Tongue (tissue), 3 donors: ENCODE measurements at places on chromosomes 3 and 15. TPM values are rescaled to one million over a fixed set of nuclear protein-coding genes. Genes with fewer than 3 reads are reported as not detected.

CTSH gene
- total RNA-seq = 43.0 TPM

DNA sequence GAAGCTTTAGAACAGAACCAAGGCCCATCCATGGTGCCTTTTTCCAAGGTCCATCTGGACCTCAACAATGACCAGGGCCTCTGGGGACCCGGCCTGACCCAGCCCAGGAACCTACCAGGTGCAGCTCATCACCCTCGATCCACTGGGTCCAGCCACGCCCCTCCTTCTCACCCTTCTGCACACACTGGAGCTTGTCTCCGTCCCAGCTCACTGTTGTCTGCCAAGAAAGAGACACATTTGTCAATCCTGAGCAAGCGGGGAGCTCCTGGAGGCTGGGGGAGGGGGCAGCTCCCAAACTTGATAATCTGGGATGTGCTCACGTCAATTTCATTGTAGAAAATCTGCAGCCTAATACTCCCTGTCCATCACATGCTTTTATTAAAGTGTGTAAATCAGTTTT lies 21.2 kb downstream of the RBP1 start:
- no peak for DNase-seq

DNA sequence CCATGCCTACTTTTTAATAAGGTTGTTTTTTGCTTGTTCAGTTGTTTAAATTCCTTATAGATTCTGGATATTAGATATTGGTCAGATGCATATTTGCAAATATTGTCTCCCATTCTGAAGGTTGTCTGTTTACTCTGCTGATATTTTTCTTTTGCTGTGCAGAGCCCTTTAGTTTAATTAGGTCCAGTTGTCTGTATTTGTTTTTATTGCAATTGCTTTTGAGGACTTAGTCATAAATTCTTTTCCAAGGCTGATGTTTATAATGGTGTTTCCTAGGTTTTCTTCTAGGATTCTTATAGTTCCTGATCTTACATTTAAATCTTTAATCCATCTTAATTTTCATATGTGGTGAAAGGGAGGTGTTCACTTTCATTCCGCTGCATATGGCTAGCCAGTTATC lies 77.4 kb downstream of the PTPRG start:
- no peak for DNase-seq

GRCh38 chr3:150365132-150365604 lies 42.9 kb upstream of the TSC22D2 start:
- DNase-seq = no peak

SRGAP3 gene
- total RNA-seq = 19.7 TPM

GRCh38 chr15:90620379-90621067 lies 90.8 kb downstream of the CRTC3 start:
- DNase-seq = no peak

HCLS1 gene
- total RNA-seq = 6.9 TPM

DNA sequence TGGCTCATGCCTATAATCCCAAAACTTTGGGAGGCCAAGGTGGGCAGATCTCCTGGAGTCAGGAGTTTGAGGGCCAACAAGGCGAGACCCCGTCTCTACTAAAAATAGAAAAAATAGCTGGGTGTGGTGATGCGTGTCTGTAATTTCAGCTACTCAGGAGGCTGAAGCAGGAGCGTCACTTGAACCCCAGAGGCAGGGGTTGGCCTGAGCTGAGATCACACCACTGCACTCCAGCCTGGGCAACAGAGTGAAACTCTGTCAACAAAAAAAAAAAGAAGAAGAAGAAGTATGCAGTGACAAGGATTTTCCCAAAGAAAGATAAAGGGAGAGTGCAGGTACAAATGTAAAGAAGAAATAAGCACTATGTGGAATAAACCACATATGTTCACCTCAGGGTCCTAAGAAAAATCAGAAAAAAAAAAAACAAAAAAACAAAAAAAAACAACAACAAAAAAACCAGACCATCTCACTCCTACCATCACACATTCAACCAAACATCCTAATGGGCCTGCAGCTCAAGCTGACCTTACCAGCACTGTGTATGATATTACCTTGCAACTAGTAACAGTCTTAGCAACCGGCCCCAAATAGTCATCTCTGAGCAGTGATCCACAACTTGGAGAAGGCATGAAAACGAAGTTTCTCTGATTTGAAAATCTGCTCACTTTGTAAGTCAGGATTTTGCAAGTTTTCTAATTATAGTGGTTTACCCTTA lies 296.7 kb upstream of the PROK2 start:
- DNase-seq = no peak

IGSF10 gene
- total RNA-seq = 15.3 TPM

DNA sequence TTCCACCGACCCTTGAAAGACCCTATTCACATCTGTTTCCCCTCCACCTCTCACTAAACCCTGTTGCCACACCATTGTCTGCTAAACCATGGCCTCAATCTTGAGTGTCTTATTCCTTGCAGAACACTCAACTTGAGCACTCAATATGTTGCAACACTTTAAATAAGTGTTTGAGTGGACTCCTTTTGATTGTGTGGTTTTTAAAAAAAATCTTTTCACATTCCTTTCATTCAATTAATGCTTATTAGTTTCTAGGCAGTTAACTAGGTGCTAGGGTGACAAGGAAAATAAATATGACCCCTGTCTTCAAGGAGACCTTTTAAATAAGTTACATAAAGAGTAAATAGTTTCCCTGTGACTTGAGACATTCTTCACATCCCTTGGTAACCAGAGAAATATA lies 13.3 kb upstream of the HHLA2 start:
- DNase-seq = no peak

CNTN4 gene
- 34.3 TPM for total RNA-seq

GRCh38 chr15:59702351-59702750 lies 13.2 kb upstream of the BNIP2 start:
- no peak for DNase-seq

DNA sequence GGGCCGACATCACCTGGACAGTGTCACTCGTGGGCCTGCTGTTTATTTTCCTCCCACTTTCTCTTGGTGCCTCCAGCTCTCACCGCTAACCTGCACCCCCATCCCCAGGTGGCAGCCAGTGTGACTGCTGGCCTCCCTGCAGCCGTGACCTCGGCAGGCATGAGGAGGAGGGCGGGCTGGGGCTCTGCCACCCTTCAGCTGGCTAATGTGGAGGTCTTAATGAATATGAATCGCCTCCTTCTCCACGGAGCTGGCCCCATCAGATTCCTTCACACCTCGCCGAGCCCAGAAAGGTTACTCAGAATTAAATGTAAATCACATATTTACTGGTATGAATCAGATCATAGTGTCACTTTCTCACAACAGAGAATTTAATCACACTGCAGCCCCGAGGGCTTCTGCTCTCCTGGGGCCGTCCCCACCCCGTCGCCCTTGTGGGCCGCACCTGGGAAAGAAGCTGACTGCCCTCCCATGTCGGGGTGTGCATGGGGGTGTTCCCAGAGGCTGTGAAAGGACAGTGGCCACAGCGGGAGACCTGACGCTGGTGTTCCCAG lies 171.1 kb upstream of the TLE3 start:
- DNase-seq = no peak

CAMP gene
- total RNA-seq = not detected

DNA sequence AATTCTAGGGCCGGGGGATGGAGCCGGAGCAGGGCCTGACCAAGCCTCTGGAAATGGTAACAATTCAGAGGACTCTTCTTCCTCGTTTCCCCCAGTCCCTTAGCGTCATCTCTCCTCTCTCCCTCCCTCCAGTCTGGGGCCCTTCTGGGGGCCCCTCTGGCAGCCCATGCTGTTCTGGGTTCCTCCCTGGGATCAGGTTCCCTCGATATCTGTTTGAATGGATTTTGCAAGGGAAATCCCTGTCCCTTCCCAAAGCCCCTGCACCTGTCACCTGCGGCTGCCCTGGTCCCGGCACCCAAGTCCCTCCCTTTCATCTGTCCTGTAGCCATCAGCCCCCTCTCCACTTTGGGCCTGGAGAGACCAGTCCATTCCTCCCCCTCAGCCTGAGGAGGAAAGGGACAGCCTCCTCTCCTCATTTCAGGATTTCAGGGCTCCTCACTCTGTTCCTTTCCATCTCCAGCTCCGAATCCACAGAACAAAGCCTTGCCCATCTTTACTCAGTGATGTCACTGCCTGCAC lies 1.7 kb upstream of the PLCB2 start:
- no peak for DNase-seq

DNA sequence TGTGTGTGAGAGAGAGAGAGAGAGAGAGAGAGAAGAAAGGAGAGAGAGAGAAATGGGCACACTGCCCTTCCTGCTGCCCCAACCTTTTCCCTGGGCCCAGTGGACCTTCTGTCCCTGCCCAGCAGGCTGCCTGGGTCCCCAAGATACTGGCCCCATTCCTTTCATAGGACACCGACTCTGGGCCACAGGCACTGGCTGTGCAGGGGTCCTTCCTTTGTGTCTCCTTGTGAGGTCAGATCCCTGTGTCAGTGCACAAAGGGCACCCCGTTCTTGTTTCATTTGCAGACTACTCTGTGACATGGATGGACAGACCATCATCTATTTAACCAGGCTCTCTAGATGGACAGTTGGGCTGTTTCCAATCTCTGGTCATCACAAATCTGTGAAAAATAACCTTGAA lies 21.3 kb upstream of the KLF13 start:
- no peak for DNase-seq

- no peak for DNase-seq
Observed at GRCh38 chr3:28726840-28727239, 378.2 kb upstream of the AZI2 start.

- peak; percentile 17 for DNase-seq
Observed at GRCh38 chr3:103006526-103007183, 571.8 kb downstream of the ZPLD1 start.

DNA sequence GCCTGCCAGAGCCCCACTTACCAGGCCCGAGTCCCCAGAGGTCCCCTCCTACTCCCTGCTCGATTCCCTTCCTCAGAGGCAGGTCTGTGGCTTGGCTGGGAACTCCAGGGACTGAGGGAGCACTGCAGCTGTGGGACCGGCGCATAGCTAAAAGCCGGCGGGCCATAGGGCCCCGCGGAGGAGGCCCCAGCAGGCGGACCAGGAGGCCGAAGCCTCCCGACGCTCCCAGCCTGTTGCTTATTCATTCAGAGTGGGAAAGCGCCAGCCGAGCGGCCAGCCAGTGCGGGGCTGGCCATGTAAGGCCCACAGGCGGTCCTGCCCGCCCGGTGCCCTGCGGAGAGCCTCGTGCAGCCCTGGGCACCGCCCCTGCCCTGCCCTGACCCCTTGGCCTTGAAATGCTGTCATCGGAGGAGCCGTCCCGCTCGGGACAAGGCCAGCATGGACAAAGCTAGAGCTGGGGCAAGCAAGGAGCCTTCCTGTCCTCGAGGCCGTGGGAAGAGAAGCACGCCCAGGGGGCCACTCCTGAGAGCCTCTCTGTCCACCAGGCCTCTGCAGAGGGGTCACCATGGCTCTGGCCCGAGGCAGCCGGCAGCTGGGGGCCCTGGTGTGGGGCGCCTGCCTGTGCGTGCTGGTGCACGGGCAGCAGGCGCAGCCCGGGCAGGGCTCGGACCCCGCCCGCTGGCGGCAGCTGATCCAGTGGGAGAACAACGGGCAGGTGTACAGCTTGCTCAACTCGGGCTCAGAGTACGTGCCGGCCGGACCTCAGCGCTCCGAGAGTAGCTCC lies at the start of gene LOXL1:
Gene LOXL1 (plus strand): TSS at position 244 of the 784 bp plus-strand sequence. CDS start 322 bp downstream, at position 566.
- peak; percentile 91 for DNase-seq

- peak; percentile 90 for DNase-seq
Observed at GRCh38 chr15:38130740-38131498, 121.7 kb upstream of the SPRED1 start.

MME gene
- total RNA-seq = 11.5 TPM
